ENCODE measurements at places on chromosomes 7 and 10.
A peak's percentile ranks its signal among the peaks of the same experiment; 100 is the strongest.

DNA sequence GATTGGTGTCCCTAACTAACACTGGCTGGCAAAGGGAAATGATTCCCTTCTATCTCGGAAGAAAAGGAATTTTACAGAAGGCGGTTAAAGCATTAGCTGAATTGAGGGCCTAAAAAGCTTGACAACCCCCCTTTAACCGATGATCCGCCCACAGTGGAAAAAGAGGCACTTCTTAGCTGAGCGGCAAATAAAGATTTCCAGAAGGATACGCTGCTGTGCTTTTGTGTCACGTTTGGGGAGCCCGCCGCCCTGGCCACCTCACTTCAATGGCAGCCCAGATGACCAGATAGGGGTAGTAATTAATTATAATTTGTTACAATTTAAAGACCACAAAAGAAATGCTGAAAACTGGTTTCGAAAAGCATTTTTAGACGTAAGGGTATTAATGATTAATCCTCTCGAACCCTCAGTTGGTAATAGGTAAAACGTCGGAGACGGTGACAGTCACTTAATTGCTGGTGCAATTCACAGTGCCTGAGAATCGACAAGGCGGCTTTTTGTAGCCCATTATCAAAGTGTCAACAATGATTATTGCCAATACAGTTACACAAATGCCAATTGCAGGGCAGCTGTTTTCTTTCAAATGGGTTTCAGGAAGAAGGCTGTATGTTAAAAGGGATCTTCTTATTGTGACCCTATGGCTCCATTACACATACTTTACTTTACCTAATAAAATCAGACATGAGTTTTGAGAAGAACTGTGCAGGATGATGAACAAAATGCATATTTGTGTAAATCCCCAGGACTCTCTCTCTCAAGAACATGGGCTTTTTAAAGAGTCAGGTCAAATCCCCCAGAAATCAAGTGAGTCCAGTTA lies 154.1 kb downstream of the PIP4K2A start:
- DNase-seq = no peak

- DNase-seq = no peak
Observed at GRCh38 chr10:12491491-12491890, 142.1 kb downstream of the CAMK1D start.

GRCh38 chr10:78155722-78156121 lies 122.1 kb downstream of the RPS24 start:
- DNase-seq = no peak

- DNase-seq = no peak
Observed at GRCh38 chr10:16644146-16644545, 122.5 kb upstream of the C1QL3 start.

DNA sequence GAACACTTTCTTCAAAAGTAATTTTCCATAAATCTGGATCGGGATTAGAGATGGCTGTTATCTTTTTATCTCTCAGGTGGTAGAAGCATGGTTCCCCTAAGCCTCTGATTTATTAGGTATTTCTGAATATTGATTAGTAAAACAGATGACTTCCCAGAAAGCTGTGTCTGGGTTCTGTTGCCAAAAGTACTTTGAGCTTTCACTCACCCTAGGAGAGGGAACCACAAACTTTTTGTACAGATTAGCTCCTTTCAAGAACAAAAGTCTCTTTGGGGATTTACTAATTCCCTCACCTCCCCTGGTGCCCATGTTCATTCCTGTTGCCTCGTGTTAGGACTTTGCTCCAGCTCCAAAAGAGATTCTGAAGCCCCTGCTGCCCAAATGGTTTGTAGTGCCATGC lies 46.7 kb upstream of the STRIP2 start:
- no peak for DNase-seq

DNA sequence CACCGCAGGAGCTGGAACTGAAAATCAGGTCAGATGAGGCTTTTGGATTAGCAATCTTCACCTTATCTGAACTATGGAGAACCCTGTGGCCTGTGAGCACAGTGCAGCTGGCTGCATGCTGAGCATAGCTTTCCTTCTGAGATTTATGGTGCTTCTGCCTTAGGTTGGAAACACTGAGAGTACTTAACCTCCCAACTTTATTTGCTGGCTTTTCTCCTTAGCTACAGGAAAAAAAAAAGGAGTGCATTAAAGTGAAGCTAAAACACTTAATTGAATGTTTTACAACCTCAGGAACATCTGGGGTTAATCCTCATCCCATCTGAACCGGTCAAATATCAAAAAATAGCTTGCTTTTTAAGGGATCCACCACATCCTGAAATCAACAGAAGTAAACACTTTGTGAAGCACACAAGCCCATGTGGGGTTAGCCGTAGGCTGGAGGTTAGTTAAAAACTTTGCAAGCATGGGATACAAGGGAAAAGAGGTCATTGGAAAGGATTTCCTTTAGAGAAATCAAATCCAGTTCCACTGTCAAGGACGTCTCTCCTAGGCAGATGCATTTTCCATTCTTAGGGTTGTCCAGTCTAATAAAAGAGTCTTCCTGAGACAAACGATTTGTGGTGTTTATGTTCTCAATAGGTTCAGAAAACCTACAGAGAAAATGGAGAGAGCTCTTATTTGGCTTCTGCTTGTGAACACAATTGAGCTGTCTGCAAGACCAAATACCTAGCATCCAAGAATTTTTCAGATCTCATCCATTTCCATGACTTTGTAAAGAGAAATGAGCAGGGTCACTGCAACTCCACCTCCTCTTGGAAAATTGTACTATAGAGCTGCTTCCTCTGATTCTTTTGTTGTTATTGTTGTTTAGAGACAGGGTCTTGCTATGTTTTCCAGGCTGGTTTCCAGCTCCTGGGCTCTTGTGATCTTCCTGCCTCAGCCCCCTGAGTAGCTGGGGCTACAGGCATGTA lies 470.4 kb upstream of the IGFBP3 start:
- no peak for DNase-seq

GRCh38 chr10:85864173-85864549 lies 502.4 kb downstream of the GRID1 start:
- peak; percentile 5 for DNase-seq

DNA sequence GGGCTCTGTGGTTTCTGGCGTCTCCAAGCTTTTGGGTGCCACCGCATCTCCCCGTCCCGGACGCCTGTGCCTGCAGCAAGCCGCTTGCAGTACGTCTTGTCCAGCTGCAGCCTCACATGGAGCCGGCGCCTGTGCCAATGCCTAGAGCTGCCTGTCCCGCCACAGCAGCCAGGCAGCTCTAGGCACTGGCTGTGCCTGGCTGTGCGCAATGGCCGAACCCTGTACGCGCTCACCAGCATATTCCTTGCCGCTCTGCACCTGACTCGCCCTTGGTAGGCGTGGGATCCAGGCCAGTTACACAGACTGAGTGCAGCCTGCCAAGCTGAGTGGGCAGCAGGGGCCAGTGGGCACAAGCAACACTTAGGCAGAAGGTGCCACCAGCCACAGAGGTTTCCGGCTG lies 381.2 kb upstream of the SORCS1 start:
- DNase-seq = no peak

- no peak for DNase-seq
Observed at GRCh38 chr7:152884321-152884720, 124.8 kb downstream of the ACTR3B start.

- DNase-seq = peak; percentile 69
Observed at GRCh38 chr7:73831834-73832651, 1.2 kb downstream of the CLDN4 start.

DNA sequence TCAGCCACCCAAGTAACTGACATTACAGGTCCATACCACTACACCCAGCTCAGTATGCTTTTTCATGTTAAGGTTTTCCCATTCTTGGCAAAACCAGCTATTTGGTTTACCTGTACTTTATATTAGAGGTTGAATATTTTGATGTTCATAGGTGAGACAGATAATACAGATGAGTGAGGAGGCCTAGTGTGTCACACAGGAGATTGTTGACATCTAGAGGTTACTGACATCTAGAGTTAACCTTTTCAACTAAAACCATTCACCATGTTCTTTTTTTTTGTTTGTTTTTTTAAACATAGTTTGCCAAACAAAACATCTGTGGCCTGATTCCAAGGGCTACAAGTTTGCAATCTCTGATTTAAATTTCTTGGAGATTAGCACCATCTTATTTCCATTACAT lies 8.0 kb downstream of the GHITM start:
- DNase-seq = no peak

Measured in NCI-H2171 treated with DMSO at 0.1 percent for 48 hours (cell line).